ENCODE measurements at places on chromosomes 12 and 14.

GRCh38 chr12:100138048-100138802 is 4.4 kb downstream of the BLTP3B start:
- no peak for DNase-seq

GRCh38 chr12:25852792-25853191 is 105.7 kb upstream of the RASSF8 start:
- DNase-seq: no peak

GRCh38 chr12:69101505-69101904 is 137.9 kb upstream of the CPSF6 start:
- DNase-seq: no peak

- no peak for DNase-seq
These were observed 42.5 kb downstream of the TTC7B start for GRCh38 chr14:90773705-90774104.

- DNase-seq: no peak
These were observed 2.9 kb upstream of the SMOC1 start for GRCh38 chr14:69876221-69876847.

- no peak for DNase-seq
These were observed 80.2 kb downstream of the NUAK1 start for GRCh38 chr12:106058256-106059182.

Data from GM13977 (cell line).